ENCODE measurements at places on chromosomes 6 and 20.

GRCh38 chr6:14520536-14520935, 403.0 kb downstream of the CD83 start:
- no peak for DNase-seq

DNA sequence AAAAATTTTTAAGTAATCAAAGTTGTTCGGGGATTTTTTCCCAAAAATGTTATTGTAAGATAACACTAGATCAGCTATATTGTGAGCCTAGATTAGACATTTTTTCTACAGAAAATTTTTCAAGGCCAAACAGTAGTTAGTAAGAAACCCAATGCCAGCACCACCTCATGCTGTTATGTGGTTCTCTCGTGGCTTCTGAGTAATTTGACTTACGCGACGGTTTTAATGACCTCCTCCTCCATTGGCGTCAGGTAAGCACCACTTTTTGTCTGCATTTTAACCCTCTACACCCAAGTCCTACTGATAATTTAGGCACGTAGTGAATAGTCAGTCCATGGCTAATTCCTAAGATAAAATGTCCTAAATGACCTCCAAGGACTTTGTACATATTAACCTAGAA, 9.7 kb downstream of the RPS6KA2 start:
- DNase-seq: no peak

- no peak for DNase-seq
These were observed 20.2 kb downstream of the VPS52 start for GRCh38 chr6:33251395-33252012.

- DNase-seq: no peak
These were observed 44.6 kb upstream of the IL17A start for GRCh38 chr6:52141596-52141995.

DNA sequence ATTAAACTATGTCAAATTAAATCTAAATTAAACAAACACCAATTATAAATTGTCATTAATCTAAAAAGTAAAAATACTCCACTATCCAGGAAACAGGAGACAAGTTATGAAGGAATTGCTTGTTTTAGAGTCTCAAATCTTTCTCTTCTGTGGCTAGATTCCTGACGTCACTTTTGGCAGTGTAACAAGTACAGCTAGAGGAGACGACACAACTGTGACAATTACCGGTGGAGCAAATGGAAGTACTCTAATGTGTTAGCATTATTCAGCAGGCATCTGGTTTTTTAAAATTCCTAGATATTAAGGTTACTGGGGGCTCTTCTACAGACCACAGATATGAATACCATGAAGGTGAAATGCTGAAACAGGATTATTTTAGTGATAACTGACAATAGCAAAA, 1042.7 kb downstream of the EPHA7 start:
- DNase-seq: no peak

GRCh38 chr20:35021063-35021462, 65.4 kb downstream of the MYH7B start:
- DNase-seq: no peak

- DNase-seq: no peak
These were observed 260.2 kb downstream of the BCKDHB start for GRCh38 chr6:80366714-80367113.
